ENCODE measurements at places on chromosomes 1 and 21.

- no peak for DNase-seq
These were observed 105.9 kb upstream of the POU3F1 start for GRCh38 chr1:38152351-38153065.

- DNase-seq, result no peak
These were observed 296.2 kb downstream of the LRRIQ3 start for GRCh38 chr1:73901738-73902137.

GRCh38 chr1:7850786-7851185 lies 2.1 kb downstream of the UTS2 start:
- no peak for DNase-seq

DNA sequence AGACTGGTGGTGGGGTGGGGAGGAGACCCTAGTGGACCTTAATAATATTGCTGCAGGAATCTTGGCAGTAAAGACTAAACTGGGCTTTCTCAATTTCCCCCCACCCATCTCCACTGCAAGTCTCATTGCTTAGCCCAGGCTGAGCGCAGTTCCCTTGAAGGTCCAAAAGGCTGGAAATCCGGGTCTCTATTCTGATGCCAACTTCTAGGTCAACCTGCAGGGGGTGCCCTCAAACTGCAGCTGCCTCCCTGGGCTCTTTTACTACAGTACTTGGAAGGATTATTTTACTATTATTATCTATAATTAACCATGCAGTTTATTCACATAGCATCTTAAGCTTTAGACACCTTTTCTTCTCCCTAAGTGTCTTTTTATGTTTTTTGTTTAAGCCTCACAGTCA lies 85.4 kb upstream of the WARS2 start:
- DNase-seq, result no peak

- DNase-seq, result no peak
These were observed 31.9 kb upstream of the SLC19A1 start for GRCh38 chr21:45574081-45574501.

DNA sequence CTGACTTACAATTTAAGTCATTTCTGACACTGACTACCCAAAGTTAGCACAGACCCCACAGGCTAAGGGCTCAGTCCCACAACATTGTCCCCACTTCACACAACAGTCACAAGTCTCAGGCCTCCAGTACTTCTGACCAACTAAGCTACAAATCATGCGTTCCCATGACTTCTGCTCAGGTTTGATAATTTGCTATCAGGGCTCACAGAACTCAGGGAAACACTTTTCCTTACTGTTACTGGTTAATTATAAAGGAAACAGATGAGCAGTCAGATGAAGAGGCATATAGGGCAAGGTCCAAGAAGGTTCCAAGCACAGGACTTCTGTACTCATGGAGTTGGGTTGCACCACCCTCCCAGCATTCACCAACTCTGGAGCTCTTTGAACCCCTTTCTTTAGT lies 151.2 kb upstream of the TNR start:
- no peak for DNase-seq

DNA sequence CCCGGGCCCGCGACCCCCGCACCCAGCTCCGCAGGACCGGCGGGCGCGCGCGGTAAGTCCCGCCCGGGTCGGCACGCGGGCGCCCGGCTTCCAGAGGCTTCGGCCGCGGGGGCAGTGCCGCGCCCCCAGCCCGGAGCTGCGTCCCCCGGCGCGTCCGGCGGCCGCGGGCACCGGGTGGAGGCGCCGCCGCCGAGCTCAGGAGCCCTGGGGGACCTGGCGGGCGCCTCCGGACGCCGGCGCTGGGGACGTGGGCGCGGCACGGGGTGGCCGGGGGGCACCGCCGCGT lies 227 bp downstream of the NBL1 start:
- no peak for DNase-seq

DNA sequence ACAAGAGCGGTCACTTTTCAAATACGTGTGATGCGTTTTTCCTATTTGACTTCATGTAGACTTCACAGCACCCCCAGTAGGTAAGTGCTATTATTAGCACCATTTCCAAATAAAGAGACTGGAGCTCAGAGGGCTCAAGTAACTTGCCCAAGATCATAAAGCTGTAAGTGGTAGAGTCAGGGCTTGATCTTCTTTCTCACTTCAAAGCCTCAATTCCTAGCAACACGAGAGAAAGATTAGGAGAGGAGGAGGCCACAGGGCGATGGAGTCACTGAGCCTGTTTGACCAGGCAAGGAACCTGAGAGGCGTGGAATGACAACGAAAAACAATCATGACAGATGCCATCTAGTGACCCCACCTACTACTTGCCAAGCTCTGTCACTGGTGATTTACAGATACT lies 181.0 kb downstream of the FOXD2 start:
- no peak for DNase-seq

DNA sequence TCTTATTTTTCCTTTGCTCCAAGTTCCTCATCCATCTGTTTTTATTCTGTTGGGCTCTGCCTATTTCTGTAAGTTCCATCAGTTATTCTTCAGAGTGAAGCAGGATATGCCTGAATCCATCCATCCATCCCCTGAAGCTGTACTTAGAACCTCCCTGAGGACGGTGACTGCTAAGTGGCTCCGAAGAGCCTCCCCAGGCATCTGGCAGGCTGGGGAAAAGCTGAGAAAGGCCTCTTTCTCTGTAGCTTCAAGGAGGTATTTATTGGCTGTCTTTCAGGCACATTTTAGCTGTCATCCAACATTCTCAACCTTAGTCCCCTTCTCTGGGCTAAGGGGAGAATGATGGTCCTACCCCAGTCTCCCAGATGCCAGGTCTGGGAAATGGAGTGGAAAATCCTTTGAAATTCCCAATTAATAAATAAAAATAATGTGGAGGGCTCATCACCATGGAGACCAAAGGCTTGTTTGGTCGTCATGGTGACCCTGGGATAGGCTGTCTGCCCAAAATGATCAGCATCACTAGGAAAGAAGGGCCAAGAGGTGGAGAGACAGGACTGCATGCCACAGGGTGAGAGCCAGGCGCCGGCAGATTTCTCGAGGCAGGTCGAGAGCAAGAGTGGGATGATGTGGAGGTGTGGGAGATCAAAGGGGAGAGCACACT lies 82.0 kb downstream of the UBIAD1 start:
- peak; percentile 53 for DNase-seq

DNA sequence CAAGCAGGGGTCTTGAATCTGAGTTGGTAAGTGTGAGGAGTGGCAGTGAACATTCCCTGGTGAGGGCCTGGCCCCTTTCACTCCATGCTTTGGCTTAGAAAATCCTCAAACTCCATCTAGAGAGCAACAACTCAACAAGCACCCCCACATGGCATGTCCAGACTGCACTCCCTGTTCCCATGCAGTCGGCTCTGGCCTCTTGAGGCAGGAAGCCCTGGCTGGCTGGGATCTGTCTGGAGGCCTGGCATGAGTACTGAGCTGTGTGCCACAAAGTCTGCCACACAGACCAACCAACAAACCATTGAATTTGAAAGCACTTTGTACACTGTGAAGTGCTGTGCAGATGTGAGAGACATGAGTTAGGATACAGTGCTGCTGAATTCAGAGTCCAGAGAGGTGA lies 25.2 kb downstream of the COA7 start:
- no peak for DNase-seq

DNA sequence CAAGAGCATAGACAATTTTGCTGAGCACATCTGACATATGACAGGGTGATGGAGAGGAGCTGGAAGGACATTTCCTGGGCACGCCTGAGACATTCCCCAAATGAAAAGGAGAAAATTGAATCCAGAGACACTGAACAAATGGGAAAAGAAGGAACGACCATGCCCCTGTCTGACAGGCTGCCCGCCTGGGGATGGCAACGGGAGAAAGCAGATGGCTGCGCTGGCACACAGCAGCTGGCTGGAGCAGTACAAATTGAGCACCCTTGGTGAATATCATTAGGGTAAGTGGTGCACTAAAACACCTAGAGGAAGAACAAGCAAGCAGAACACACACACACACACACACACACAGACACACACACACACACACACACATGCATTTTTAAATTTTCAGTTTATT lies 174.3 kb upstream of the DUSP10 start:
- no peak for DNase-seq

GRCh38 chr1:184590163-184590750 lies 164.4 kb downstream of the EDEM3 start:
- no peak for DNase-seq

DNA sequence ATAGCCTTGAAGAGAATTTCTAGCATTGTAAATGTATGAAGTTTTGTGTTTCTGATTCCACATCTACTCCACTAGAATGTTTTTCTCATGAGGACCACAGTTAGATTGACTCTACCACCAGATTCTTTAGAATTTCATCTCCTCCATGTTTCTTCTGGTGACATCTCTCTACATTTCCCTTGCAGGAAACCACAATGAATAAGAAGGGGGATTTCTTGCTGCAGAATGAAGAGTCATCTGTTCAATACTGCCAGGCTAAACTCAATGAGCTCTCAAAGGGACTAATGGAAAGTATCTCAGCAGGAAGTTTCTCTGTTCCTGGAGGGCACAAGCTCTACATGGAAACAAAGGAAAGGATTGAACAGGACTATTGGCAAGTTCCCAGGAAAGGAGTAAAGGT lies 18.6 kb downstream of the GBP6 start:
- DNase-seq, result no peak

- DNase-seq, result no peak
These were observed 14.4 kb upstream of the SFN start for GRCh38 chr1:26848499-26848898.
